ENCODE measurements at places on chromosomes 12 and 14. TPM values are rescaled to one million over a fixed set of nuclear protein-coding genes. Genes with fewer than 3 reads are reported as not detected.

The AVPR1A gene
- polyA plus RNA-seq: 0.84 TPM

The SLCO1B3 gene
- not detected for polyA plus RNA-seq

The PRICKLE1 gene
- 6.0 TPM for polyA plus RNA-seq

The DNAI7 gene
- polyA plus RNA-seq: 0.63 TPM

The SLC7A8 gene
- polyA plus RNA-seq: 94.4 TPM

The EVL gene
- 119 TPM for polyA plus RNA-seq

The KRT79 gene
- polyA plus RNA-seq: not detected

The KRT72 gene
- 2.0 TPM for polyA plus RNA-seq

The NDUFB1 gene
- polyA plus RNA-seq: 246 TPM

The MYF6 gene
- polyA plus RNA-seq: 0.21 TPM

The ADAM20 gene
- polyA plus RNA-seq: 0.06 TPM

The ARHGAP9 gene
- 16.1 TPM for polyA plus RNA-seq

The GUCY2C gene
- 126 TPM for polyA plus RNA-seq

The TSPAN19 gene
- polyA plus RNA-seq: 0.09 TPM

The HDAC7 gene
- polyA plus RNA-seq: 32.9 TPM

The POTEG gene
- not detected for polyA plus RNA-seq

The CD163L1 gene
- polyA plus RNA-seq: 18.2 TPM

The C1S gene
- polyA plus RNA-seq: 80.5 TPM

The GLIPR1L1 gene
- polyA plus RNA-seq: 0.27 TPM

The TESPA1 gene
- polyA plus RNA-seq: 1.6 TPM

The TAS2R46 gene
- polyA plus RNA-seq: 0.13 TPM

The ADGRD1 gene
- 84.8 TPM for polyA plus RNA-seq

The SPTB gene
- polyA plus RNA-seq: 2.9 TPM

The DDX24 gene
- polyA plus RNA-seq: 109 TPM

The VRTN gene
- 0.69 TPM for polyA plus RNA-seq

The KLRC3 gene
- 0.72 TPM for polyA plus RNA-seq

The SYCP3 gene
- 1.7 TPM for polyA plus RNA-seq

The TNFAIP2 gene
- polyA plus RNA-seq: 21.0 TPM

The LBHD2 gene
- not detected for polyA plus RNA-seq

The RASAL1 gene
- polyA plus RNA-seq: 0.69 TPM
